T-helper 17 cell (primary cell): ENCODE measurements at places on chromosomes 11 and 22. TPM values are rescaled to one million over a fixed set of nuclear protein-coding genes. Genes with fewer than 3 reads are reported as not detected.

DNA sequence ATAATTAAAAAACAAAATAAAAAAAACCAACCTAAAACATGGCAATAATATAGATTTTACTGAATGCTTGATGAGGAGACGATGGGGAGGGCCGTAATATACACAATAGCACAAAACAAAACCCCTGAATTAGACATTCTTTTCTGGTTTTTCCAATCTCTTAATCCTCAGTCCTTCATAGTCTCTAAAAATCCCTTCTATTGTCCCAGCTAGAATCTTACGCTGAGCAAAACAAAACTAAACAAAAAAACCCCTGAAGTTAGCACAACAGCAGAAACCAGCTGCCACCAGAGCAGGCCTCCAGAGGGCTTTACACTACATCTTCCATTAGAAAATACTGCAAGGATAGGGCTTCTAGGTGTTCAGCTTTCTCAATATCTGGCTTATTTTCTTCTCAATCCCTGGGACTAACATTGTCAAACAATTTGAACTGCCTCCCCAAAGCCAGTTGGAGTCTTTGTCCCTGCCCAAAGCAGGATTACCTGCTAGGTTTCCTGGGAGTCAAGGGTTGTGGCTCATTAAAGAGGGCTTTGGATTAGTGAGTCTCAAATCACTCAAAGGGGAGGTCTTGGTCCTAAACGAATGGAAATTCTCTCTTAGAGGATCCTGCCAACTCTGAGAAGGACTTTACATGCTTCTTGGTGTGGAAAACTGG, 2.1 kb upstream of the RNF26 start:
- H3K36me3 ChIP-seq = peaks cover 5% of the 10 kb centered on the region
- H3K4me1 ChIP-seq = peaks cover 20% of the 10 kb centered on the region
- H3K27ac ChIP-seq = peak overlapping the region; percentile 80
- H3K27me3 ChIP-seq = peaks cover 16% of the 10 kb centered on the region

GRCh38 chr11:95229993-95230809, 801 bp downstream of the SESN3 start:
- peak overlapping the region; percentile 92 for H3K27ac ChIP-seq
- H3K4me1 ChIP-seq = peaks cover 34% of the 10 kb centered on the region
- no peaks in the 10 kb centered on the region for H3K36me3 ChIP-seq
- H3K27me3 ChIP-seq = no peaks in the 10 kb centered on the region

DNA sequence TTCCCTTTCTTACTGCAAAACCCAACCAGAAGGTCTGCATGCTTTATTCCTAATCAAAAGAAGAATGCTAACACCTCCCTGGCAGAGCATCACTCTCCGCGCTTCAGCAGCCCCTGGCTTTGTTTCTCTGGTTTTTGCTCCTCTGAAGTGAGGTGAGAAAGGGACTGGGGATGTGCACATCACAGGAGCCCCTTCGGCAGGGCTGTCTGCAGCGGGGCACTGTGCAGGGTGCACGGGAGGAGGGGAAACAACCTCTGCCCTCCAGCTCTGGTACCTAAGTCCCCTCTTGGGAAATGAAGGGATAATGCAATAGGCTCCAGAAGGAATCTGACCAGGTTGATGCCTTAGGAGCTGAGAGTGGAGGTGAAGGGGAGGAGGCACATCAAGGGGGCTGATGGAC, 312.7 kb downstream of the NTM start:
- peaks cover 15% of the 10 kb centered on the region for H3K27me3 ChIP-seq
- no peaks in the 10 kb centered on the region for H3K4me1 ChIP-seq
- DNase-seq = no peak

DNA sequence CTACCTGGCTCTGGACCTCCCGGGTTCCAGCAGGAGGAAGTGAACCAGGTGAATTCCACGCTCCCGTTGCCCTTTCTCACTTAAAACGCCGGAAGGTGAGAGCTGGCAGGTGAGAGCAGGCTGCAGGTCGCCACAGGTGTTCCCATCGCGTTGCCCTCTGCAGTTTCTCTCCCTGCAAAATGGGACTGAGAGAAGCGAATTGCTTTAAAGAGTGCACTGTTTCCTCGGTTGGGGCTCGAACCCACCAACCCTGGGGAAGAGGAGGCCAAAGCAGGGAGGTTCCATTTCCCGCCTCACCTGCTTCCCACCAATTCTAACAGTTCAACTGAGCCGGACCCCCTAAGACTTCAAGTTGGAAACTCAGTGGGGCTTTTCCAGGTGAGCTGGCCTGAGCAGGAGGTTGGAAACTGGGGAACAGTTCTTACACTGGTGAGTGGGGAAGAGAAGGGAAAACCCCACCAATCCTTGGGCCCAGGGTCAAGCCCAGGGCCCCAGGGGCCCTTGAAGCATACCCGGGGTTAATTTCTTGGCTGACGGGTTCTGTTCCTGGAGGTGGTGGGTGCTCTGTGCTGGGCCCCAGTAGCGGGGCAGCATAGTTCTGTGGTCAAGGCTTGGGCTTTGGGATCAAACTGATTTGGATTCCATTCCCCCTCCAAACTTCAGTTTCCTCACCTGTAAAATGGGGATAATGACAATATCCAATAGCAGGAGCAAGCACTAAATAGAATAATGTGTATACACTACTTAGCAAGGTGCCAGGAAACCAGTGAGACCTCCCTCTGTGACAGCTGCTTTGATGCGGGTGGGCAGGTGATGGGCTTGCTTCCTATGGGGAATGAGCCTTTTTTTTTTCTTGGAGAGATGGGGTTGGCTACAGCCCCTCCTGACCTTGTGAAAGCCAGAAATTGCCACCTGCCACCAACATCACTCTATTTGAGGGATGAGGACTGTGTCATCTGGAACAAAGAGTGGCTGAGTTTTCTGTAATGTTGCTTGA, 788 bp downstream of the CD82 start:
- peak overlapping the region; percentile 98 for H3K27ac ChIP-seq
- H3K27me3 ChIP-seq = no peaks in the 10 kb centered on the region
- H3K4me1 ChIP-seq = peaks cover 59% of the 10 kb centered on the region

DNA sequence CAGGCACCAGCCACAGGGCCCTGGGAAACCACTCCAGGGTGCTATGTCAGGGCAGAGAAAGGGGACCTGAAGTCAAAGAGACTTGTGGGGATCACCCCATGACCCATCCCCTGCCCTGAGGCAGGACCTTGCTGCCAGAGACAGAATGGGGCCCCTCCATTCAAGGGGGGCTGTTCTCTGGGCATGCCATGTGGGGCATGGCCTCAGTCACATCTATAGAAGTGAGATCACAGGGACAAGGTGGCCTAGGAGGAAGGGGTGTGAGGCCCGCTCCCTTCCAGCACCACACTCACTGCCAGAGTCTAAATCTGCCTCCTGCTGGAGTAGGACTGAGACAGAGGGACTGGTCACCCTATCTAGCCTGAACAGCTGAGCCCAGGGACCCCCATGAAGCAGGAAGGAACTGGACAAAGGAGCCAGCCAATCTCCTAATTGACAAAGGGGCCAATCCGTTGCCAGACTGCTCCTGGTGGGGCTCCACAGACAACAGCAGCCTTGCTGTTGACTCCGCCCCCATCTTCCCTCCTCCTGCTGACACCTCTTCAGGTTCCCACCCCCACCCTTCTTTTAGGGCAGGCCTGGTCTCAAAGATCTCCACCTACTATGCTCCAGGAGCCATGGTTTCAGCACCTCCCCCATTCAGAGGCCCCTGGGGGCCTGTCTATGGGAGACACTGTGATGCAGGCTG, 26.0 kb downstream of the NEAT1 start:
- peaks cover 4% of the 10 kb centered on the region for H3K36me3 ChIP-seq
- peak overlapping the region; percentile 84 for H3K27ac ChIP-seq
- peaks cover 7% of the 10 kb centered on the region for H3K4me1 ChIP-seq
- H3K4me3 ChIP-seq = no peak overlapping the region

The WNT7B gene
- not detected for total RNA-seq

The MS4A12 gene
- total RNA-seq = not detected

GRCh38 chr11:8361206-8361605, 97.5 kb upstream of the LMO1 start:
- DNase-seq = no peak
- no peaks in the 10 kb centered on the region for H3K36me3 ChIP-seq
- no peaks in the 10 kb centered on the region for H3K4me1 ChIP-seq

The CCDC179 gene
- not detected for total RNA-seq

The KRTAP5-10 gene
- total RNA-seq = not detected

- peaks cover 2% of the 10 kb centered on the region for H3K36me3 ChIP-seq
Observed at GRCh38 chr11:88491674-88492073, 154.1 kb upstream of the CTSC start.

DNA sequence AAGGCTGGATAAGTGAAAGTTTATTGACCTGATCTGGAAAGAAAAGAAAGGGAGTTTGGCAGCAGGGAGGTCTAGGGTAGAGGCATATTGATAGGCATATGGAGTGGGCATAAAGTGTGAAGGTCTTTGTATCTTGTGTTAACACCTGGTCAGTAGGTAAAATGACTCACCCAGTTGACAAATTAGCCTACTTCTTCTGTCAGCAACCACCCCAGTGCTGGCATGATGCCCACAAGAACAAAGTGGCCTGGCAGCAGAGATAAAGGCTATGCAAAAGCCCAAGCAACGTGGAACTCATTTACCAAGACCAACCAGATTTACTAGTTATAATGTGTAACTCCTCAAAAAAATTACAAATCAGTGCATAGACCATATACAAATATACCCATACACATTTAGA, 4.9 kb downstream of the OR10A3 start:
- no peak overlapping the region for H3K27ac ChIP-seq
- H3K36me3 ChIP-seq = no peaks in the 10 kb centered on the region
- peaks cover 47% of the 10 kb centered on the region for H3K27me3 ChIP-seq
- no peaks in the 10 kb centered on the region for H3K4me1 ChIP-seq

The IL18 gene
- total RNA-seq = 0.57 TPM

DNA sequence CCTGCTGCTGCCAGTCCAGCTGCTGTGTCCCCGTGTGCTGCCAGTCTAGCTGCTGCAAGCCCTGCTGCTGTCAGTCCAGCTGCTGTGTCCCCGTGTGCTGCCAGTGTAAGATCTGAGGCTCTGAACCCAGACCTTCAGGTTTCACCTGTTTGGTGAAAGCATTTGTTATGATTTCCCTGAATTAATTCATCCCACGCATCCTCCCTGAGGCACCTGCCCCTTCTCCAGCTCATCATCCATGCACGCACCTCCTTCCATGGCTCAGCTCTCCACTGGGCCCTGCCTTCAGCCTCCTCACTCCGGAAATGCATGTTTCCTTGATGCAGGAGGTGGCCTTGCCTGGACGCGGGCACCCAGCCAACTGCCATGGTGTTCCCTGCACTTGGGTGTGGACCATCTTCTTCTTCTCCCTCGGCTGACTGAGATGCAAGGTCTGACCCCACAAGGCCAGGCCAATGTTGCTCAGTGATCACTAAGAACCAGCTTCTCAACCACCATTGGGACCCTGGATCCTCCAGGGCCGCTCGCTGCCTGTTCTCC, 788 bp downstream of the KRTAP5-10 start:
- DNase-seq = no peak
- no peak overlapping the region for H3K4me3 ChIP-seq
- peaks cover 64% of the 10 kb centered on the region for H3K27me3 ChIP-seq

The JAM3 gene
- 37.4 TPM for total RNA-seq

- DNase-seq = no peak
- no peaks in the 10 kb centered on the region for H3K36me3 ChIP-seq
- no peaks in the 10 kb centered on the region for H3K4me1 ChIP-seq
- H3K27me3 ChIP-seq = no peaks in the 10 kb centered on the region
- H3K4me3 ChIP-seq = no peak overlapping the region
Observed at GRCh38 chr11:100870138-100870537, 183.1 kb downstream of the ARHGAP42 start.

The TSGA10IP gene
- not detected for total RNA-seq

The MS4A6E gene
- total RNA-seq = not detected

DNA sequence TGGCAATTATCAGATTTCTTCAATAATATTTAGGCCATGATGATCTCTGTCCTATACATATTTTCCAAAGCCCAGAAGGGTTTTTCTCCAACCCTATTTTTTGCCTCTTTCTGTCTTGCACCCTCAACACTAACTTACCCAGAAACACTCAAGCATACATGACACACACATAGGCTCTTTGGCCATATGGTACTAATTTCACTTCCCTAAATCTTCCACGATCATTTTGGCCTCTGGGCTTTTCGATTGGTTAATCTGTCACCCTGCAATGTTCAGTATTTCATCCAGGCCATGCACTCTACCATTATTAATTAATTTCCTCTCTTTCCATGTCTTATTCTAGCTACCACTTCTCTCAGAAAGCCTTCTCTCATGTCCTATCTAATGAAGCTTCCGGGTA, 59.8 kb downstream of the LUZP2 start:
- H3K27me3 ChIP-seq = no peaks in the 10 kb centered on the region
- H3K36me3 ChIP-seq = no peaks in the 10 kb centered on the region
- DNase-seq = no peak
- H3K27ac ChIP-seq = no peak overlapping the region
- no peak overlapping the region for H3K4me3 ChIP-seq

- no peak overlapping the region for H3K4me3 ChIP-seq
- no peak for DNase-seq
- peaks cover 2% of the 10 kb centered on the region for H3K4me1 ChIP-seq
- H3K27me3 ChIP-seq = peaks cover 25% of the 10 kb centered on the region
Observed at GRCh38 chr11:72173291-72173690, 18.6 kb upstream of the FOLR1 start.

The TMPRSS13 gene
- total RNA-seq = 2.4 TPM

DNA sequence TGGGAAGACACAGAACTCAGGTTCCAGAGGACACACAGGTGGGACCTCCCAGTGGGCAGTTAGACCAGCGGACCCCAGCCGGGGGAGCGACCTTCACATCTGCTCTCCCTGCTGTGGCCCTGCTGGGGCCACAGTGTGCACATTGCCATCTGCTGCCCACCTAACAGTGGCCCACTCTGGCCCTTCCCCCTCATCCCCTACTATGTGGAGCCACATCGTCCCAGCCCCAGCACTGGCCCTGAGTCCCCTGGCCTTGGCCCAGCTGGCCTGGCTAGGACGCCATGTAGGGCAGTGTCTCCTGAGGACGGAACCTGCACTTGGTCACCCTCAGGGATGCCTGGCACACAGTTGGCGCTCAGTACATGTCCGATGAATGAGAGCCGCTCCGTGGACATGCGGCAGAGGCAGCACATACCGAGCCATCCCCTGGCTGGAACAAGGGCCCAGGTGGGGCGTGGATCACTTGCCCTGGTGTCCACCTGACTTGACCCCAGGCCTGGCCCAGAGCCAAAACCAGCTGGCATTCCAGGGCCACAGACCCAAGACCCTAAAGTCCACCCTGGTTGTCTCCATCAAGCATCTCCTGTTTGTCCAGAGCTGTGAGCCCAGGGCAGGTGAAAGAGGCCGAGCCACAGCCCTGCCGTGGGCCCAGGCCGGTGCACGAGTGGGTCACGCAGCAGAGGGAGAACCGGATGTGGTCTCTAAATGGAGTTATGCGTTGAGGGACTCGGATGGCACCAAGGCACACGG, 93.1 kb upstream of the FGF3 start:
- H3K36me3 ChIP-seq = no peaks in the 10 kb centered on the region
- H3K27ac ChIP-seq = no peak overlapping the region
- peaks cover 6% of the 10 kb centered on the region for H3K4me1 ChIP-seq
- DNase-seq = no peak
- no peak overlapping the region for H3K4me3 ChIP-seq
- H3K27me3 ChIP-seq = peaks cover 55% of the 10 kb centered on the region
